ENCODE measurements at places on chromosomes 6 and 20. TPM values are rescaled to one million over a fixed set of nuclear protein-coding genes. Genes with fewer than 3 reads are reported as not detected.

HSPA12B gene
- total RNA-seq, result 64.8 TPM

C6orf52 gene
- total RNA-seq, result not detected

TCP11 gene
- 0.43 TPM for total RNA-seq

POLH gene
- total RNA-seq, result 4.3 TPM

SUMO4 gene
- total RNA-seq, result not detected

FAXC gene
- not detected for total RNA-seq

NRN1 gene
- total RNA-seq, result 40.8 TPM

- H3K4me3 ChIP-seq, result no peak overlapping the region
- DNase-seq, result no peak
- H3K36me3 ChIP-seq, result no peaks in the 10 kb centered on the region
- H3K27ac ChIP-seq, result no peak overlapping the region
- H3K27me3 ChIP-seq, result no peaks in the 10 kb centered on the region
Measured at GRCh38 chr6:332671-333070, 40.4 kb downstream of the DUSP22 start.

DNA sequence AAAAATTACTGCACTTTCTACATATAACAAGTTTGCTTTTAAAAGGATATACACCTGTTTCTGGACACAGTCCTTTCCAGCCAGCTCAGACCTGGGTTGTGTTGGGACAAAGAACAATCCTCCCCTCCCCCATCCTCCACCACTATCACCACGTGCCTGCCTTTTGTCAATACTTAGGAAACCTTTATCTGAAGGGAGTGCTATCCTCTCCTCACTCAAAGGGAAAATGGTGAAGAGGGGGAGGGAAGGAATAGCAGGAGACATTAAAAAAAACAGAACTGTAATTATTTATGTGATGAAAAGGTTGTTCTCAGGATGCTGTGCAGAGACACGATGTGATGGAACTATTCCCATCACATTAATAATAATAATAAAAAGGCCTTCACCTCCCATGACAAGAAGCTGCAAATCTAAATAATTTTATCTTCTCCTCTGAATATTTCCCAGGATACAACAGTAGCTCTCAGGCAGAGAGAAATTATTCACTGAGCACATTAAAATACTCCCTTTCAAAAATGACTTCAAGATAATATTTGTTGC is 105.5 kb downstream of the NRSN1 start:
- no peaks in the 10 kb centered on the region for H3K36me3 ChIP-seq
- no peak overlapping the region for H3K27ac ChIP-seq
- H3K4me3 ChIP-seq, result no peak overlapping the region
- H3K4me1 ChIP-seq, result no peaks in the 10 kb centered on the region
- DNase-seq, result no peak

- H3K36me3 ChIP-seq, result no peaks in the 10 kb centered on the region
- no peak for DNase-seq
- H3K27ac ChIP-seq, result no peak within 1 kb of the TSS
- H3K27me3 ChIP-seq, result peaks cover 6% of the 10 kb centered on the region
Measured at GRCh38 chr20:45308117-45308778, at the start of gene MATN4. TSS of gene MATN4 (minus strand) at chr20:45308299. CDS start at chr20:45305582, 2,717 bp downstream.

DNA sequence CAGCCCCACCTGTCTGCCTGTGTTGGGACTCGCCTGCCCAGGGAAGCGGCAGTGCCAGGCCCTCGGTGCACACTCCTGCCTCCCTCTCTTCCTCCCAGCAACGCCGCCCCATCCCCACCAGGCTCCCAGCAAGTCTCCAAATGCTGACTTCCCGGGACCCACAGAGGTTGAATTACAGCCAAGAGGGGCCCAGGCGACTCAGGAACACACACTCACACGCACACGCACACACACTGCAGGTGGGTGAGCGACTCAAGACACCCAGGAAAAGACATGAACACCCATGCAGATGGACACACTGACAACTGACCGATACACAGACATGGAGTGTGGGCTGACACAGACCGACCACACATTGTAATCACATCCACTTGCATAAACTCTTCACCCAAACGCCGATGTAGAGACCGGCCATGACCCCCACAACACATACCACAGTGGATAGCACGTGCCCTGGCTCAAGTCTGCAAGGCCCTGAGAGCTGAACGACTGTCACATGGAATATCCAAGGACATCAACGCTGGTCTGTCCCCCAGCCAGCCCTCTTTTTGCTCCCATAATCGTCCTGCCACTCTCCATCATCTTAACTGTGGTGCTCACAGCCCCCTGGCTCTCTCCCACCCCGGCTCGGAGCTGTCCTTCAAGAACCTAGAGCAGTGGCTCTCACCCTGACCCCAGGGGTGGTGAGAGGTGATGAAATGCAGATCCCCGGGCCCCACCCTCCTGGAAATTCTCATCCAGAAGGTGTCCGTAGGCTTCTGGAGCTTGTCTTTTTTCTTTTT is 470 bp upstream of the FAM83C start:
- H3K4me1 ChIP-seq, result no peaks in the 10 kb centered on the region
- no peak for DNase-seq
- H3K27me3 ChIP-seq, result no peaks in the 10 kb centered on the region
- no peak overlapping the region for H3K4me3 ChIP-seq

DNA sequence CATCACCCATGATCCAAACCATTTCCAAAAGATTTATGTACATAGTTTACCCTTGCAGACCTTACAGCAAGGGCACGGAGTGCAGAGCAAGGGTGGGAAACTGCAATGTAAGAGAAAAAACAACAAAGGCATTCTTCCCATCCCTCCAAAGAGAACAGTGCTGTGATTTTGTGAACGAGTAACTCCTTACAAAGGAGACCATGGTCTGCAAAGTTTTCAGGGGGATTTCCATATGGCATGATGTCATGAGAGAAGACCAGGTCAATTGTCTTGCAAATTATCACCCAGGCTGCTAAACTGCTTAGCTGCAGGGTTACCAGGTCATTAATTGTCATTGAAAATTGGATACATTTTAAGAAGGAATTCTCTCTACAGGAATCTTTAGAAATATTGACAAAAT is 58.3 kb downstream of the LAMP5 start:
- DNase-seq, result no peak
- no peak overlapping the region for H3K27ac ChIP-seq
- no peaks in the 10 kb centered on the region for H3K36me3 ChIP-seq
- no peaks in the 10 kb centered on the region for H3K4me1 ChIP-seq
- H3K4me3 ChIP-seq, result no peak overlapping the region

DNA sequence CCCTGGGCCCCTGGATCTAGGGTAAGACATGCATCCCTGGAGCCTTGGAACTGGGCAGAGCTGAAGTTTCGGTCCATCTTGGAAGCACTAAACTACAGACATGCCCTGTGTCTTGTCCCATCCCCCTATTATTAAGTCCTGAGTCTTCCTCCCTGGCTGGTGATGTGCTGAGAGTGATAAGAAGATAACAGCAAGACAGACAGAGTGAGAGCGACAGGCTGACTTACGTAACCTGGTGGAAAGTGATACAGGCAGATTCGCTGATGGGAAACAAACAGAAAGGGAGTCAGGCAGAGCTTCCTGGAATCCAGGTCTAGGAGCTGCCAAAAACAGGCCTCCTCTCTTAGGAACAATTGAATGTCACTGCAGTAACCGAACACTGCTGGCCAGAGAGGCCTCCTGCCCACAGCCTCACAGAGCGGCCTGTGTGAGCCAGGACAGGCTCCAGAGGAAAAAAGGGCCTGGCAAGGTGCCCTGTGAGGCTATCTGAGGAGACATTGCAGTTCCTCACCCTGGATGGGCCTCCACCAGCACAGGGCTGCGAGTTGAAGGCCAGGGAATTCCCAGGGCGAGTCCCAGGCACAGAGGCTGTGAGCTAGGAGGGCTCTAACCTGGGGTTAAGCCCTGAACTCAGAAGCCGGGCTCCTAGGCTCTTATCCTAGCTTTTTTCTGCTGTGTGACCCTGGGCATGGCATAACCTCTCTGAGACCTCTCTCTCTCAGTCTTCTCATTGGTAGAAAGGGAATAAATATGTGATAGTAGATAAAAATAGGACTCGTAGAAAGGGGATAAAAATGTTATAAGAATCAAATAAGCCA is 34.2 kb upstream of the B4GALT5 start:
- H3K36me3 ChIP-seq, result no peaks in the 10 kb centered on the region
- peak; percentile 20 for DNase-seq
- no peak overlapping the region for H3K4me3 ChIP-seq
- peaks cover 3% of the 10 kb centered on the region for H3K4me1 ChIP-seq

- no peak overlapping the region for H3K4me3 ChIP-seq
- no peaks in the 10 kb centered on the region for H3K36me3 ChIP-seq
- H3K4me1 ChIP-seq, result no peaks in the 10 kb centered on the region
- H3K27me3 ChIP-seq, result no peaks in the 10 kb centered on the region
- no peak for DNase-seq
- H3K27ac ChIP-seq, result no peak overlapping the region
Measured at GRCh38 chr6:71043902-71044301, 87.0 kb upstream of the B3GAT2 start.

DNA sequence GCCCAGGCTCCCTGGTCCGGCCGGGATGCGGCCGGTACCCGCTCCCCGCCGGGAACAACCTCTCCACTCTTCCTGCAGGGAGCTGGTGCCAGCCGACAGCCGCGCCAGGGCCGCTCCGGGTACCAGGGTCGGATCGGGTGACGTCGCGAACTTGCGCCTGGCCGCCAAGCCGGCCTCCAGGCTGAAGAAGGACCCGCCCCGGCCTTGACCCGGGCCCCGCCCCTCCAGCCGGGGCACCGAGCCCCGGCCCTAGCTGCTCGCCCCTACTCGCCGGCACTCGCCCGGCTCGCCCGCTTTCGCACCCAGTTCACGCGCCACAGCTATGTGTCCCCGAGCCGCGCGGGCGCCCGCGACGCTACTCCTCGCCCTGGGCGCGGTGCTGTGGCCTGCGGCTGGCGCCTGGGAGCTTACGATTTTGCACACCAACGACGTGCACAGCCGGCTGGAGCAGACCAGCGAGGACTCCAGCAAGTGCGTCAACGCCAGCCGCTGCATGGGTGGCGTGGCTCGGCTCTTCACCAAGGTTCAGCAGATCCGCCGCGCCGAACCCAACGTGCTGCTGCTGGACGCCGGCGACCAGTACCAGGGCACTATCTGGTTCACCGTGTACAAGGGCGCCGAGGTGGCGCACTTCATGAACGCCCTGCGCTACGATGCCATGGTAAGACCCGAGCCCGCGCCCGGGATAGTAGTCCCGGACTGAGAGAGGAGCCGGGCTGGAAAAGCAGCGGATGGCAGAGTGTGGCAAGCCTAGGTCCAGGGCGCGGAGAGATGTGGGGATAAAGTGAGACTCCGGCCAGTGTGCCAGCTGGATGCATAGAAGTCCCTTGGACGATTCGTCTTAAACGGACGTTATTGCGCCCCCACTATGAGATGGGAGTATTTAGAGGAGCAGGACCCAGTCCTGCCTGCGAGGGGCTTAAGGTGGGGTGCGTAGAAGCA is at the start of gene NT5E:
NT5E (plus strand) TSS at position 266 of the 942 bp plus-strand sequence; CDS start at position 323, 57 bp downstream.
- peak; percentile 94 for DNase-seq
- no peaks in the 10 kb centered on the region for H3K36me3 ChIP-seq
- H3K27me3 ChIP-seq, result no peaks in the 10 kb centered on the region
- peak within 1 kb of the TSS; percentile 88 for H3K4me3 ChIP-seq
- peak within 1 kb of the TSS; percentile 97 for H3K27ac ChIP-seq
- no peaks in the 10 kb centered on the region for H3K4me1 ChIP-seq

GRCh38 chr6:136290410-136291010 is 864 bp upstream of the BCLAF1 start:
- H3K4me1 ChIP-seq, result peaks cover 18% of the 10 kb centered on the region
- DNase-seq, result peak; percentile 93
- no peaks in the 10 kb centered on the region for H3K36me3 ChIP-seq
- H3K27ac ChIP-seq, result peak overlapping the region; percentile 99

DNA sequence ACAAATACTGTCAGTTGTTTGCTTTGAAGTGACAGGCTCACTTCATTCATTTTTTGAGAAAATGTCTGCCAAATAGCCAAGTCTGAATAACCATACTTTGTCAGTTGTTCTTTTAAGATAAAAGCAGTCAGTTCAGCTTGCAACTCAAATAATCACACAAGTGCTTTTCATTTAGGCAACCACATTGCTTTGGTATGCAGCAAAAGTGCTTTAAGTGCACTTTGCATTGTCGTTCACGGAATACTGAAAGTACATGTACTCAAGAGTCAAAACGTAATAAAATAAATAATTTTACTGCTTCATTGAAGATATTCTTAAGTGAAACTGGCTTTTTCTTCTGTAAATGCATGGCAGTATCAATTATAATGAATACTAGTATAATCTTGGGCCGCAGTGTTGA is 107.2 kb downstream of the MMS22L start:
- H3K27me3 ChIP-seq, result no peaks in the 10 kb centered on the region
- no peak overlapping the region for H3K27ac ChIP-seq
- DNase-seq, result no peak
- no peaks in the 10 kb centered on the region for H3K4me1 ChIP-seq
- no peak overlapping the region for H3K4me3 ChIP-seq

- no peak overlapping the region for H3K4me3 ChIP-seq
- H3K27me3 ChIP-seq, result no peaks in the 10 kb centered on the region
- H3K4me1 ChIP-seq, result no peaks in the 10 kb centered on the region
- no peak for DNase-seq
- H3K27ac ChIP-seq, result no peak overlapping the region
Measured at GRCh38 chr6:170057961-170058877, 232.7 kb downstream of the DLL1 start.

DNA sequence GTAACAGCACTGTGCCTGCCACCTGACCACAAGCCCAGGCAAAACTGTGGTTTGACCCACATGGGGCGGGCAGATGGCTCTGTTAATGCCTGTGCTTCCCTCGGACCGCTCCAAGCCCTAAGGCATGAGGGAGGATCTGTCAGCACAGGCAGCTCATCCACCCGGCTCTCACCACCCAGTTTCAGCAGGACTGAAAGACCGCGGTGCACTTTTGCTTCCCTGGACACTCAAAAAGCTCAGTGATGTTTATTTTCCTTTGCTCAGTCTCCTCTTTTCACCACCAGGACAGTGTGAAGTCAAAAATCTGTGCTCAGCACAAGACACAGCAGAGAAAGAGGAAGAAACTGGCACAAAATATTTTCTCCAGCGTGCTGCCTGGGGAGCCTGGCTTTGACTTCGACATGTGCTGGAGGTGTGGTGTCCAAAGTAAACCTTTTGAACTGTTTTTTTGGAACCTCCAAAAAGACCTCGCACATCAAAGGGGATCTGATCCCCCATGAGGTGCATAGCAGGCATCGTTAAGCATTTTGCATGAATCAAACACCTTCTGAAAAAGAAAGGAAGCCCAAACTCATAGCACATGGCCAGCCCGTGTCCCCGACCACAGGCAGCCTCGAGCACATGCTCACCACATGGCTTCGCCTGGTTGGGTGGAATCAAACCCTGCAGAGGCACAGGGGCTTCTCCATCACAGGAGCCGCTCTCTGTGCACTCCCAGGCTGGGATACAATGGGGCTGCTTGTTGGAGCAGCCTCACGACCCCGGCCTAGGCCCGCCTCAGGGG is 441.7 kb upstream of the JARID2 start:
- DNase-seq, result no peak
- no peak overlapping the region for H3K4me3 ChIP-seq
- no peaks in the 10 kb centered on the region for H3K27me3 ChIP-seq
- H3K36me3 ChIP-seq, result no peaks in the 10 kb centered on the region
- H3K27ac ChIP-seq, result no peak overlapping the region
- no peaks in the 10 kb centered on the region for H3K4me1 ChIP-seq

- no peaks in the 10 kb centered on the region for H3K4me1 ChIP-seq
- no peaks in the 10 kb centered on the region for H3K27me3 ChIP-seq
- DNase-seq, result no peak
- no peaks in the 10 kb centered on the region for H3K36me3 ChIP-seq
- H3K4me3 ChIP-seq, result no peak overlapping the region
Measured at GRCh38 chr6:4174042-4174441, 38.7 kb upstream of the ECI2 start.

- DNase-seq, result no peak
- no peak overlapping the region for H3K27ac ChIP-seq
- no peaks in the 10 kb centered on the region for H3K4me1 ChIP-seq
- H3K4me3 ChIP-seq, result no peak overlapping the region
- no peaks in the 10 kb centered on the region for H3K36me3 ChIP-seq
- H3K27me3 ChIP-seq, result no peaks in the 10 kb centered on the region
Measured at GRCh38 chr6:21019614-21020013, 485.4 kb downstream of the CDKAL1 start.
